ENCODE measurements at places on chromosomes 12 and 14.

- no peaks in the 10 kb centered on the region for H3K27me3 ChIP-seq
- no peak overlapping the region for H3K4me3 ChIP-seq
- no peak overlapping the region for H3K27ac ChIP-seq
- DNase-seq, result no peak
- no peaks in the 10 kb centered on the region for H3K36me3 ChIP-seq
Measured at GRCh38 chr12:127241072-127241817, 1025.7 kb upstream of the TMEM132C start.

DNA sequence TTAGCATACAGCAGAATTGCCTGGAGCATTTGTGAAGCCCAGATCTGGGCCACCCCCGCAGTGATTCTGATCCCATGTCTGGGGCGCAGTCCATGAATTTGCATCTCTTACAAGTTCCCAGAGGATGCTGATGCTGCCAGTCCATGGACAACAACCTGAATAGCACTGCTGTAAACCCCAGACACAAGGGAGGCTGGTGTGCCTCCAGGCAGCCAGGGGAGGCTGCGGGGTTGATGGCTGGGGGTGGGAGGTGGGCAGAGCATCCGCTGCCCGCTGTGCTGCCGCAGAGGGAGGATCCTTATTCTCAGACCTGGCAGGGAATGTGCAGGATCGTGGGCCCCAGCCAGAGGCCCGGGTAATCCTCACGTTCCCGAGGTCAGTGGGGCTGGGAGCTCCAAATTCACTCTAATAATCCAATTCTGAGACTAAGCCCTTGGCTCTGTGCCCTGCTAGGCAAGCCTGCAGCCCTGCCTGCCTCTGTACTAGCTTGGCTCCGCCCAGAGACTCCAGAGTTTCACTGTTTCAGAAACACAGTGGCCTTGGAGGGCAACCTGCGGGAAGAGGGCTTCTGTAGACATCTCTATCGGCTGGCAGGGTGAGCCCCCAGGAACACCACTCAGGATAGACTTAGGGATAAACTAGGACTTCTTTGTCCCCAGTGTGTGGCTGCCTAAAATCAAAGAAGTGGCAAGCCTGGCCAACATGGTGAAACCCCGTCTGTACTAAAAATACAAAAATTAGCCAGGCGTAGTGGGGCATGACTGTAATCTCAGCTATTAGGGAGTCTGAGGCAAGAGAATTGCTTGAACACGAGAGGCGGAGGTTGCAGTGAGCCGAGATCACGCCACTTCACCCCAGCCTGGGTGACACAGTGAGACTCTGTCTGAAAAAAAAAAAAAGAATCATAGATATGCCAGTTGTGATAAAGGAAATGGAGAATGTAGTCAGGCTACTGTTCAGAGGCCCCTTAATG, 17.8 kb upstream of the MLEC start:
- no peaks in the 10 kb centered on the region for H3K27me3 ChIP-seq
- no peaks in the 10 kb centered on the region for H3K4me1 ChIP-seq
- no peak overlapping the region for H3K27ac ChIP-seq
- H3K4me3 ChIP-seq, result no peak overlapping the region

DNA sequence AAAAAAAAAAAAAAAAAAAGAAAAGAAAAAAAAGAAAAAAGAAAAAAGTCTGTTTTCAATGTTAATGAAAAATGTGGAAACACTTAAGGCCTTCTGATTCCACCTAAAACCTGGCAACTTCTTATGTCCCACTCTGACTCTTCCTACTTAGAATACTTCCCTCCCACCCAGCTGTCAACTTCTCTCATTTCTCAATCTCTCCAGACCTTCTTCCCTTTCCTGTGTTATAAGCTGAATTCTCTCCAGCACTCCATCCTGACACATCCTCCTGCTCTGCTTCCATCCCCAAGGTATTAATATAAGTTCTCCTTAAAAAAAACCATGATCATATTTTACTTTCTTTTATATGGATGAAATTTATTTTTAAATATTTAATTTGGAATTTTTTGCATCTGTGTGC, 20.3 kb upstream of the TMTC1 start:
- no peaks in the 10 kb centered on the region for H3K4me1 ChIP-seq
- DNase-seq, result no peak
- H3K4me3 ChIP-seq, result no peak overlapping the region
- no peaks in the 10 kb centered on the region for H3K27me3 ChIP-seq

- H3K4me1 ChIP-seq, result peaks cover 4% of the 10 kb centered on the region
- H3K36me3 ChIP-seq, result no peaks in the 10 kb centered on the region
- no peak overlapping the region for H3K27ac ChIP-seq
- H3K4me3 ChIP-seq, result no peak overlapping the region
Measured at GRCh38 chr12:20432290-20432689, 64.0 kb downstream of the PDE3A start.

GRCh38 chr12:55865327-55865726, 22.6 kb upstream of the MMP19 start:
- no peaks in the 10 kb centered on the region for H3K27me3 ChIP-seq
- no peak for DNase-seq
- no peaks in the 10 kb centered on the region for H3K4me1 ChIP-seq
- no peak overlapping the region for H3K27ac ChIP-seq

DNA sequence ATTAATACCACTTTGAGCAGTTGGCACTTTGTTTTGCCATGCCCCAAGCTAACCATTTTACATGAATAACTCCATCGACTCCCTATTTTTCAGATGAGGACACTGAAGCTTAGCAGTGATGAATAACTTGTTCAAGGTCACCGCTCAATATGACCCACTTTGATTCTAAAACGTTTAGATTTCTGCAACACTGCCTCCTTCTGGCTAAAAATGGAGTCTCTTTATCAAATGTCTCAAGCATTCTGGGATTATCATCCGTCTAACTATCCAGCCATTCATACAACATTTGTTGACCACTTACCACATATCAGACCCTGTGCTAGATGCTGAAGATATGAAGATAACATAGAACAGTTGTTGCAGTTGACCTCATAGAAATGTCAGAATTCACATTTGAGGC, 298.0 kb downstream of the PPFIA2 start:
- no peaks in the 10 kb centered on the region for H3K36me3 ChIP-seq
- H3K4me3 ChIP-seq, result no peak overlapping the region
- DNase-seq, result no peak
- H3K27me3 ChIP-seq, result no peaks in the 10 kb centered on the region
- no peak overlapping the region for H3K27ac ChIP-seq
- H3K4me1 ChIP-seq, result no peaks in the 10 kb centered on the region

DNA sequence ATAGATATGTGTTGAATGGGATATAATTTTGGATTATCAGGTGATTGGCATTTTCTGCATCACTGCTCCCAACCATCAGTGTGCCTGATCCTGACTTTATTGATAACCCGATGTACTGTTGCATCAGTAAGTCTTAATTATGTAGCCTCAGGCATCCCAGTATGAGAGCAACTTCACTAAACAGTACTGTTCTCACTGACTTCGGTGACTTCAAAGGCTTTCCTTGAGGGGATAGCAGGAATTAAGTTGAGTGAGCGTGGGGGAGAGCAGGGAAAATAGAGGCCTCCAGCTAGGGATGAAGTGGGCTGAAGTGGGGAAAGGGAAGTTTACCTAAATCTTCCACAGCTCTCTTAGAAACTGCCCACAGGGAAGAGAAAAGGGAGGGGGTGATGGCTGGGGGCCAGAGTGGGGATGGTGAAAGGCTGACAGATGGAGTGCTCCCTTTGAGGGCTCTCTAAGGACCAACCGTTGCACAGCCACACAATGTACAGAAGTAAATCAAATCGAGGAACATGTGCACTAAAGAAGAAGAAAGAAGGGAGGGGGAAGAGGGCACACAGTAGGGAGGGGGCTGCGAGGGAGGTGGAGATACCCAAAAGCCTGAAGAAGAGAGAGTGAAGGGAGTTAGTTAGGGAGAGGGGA, 10.7 kb upstream of the NEUROD4 start:
- DNase-seq, result no peak
- H3K27me3 ChIP-seq, result no peaks in the 10 kb centered on the region
- H3K27ac ChIP-seq, result no peak overlapping the region

DNA sequence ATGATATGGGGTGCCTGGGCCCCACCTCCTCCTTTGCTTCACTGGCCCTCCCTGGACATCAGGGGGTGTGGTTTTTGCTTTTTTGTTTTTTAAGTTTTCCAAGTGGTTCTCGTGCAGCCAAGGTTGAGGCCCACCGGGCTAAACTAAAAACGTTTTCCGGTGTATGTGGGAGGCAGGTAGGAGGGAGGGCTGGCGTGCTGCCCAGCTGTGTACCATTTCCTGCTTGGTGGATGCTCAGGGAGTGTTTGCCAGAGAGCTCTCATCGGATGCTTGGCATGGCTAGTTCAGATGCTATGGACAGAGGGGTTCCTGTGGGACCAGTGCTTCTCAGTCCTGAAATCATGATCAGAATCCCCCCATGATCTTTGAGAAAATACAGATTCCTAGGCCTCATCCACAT, 246.4 kb downstream of the CACNA1C start:
- H3K27me3 ChIP-seq, result no peaks in the 10 kb centered on the region
- no peak for DNase-seq
- H3K4me3 ChIP-seq, result no peak overlapping the region
- no peaks in the 10 kb centered on the region for H3K4me1 ChIP-seq
- no peaks in the 10 kb centered on the region for H3K36me3 ChIP-seq
- no peak overlapping the region for H3K27ac ChIP-seq

DNA sequence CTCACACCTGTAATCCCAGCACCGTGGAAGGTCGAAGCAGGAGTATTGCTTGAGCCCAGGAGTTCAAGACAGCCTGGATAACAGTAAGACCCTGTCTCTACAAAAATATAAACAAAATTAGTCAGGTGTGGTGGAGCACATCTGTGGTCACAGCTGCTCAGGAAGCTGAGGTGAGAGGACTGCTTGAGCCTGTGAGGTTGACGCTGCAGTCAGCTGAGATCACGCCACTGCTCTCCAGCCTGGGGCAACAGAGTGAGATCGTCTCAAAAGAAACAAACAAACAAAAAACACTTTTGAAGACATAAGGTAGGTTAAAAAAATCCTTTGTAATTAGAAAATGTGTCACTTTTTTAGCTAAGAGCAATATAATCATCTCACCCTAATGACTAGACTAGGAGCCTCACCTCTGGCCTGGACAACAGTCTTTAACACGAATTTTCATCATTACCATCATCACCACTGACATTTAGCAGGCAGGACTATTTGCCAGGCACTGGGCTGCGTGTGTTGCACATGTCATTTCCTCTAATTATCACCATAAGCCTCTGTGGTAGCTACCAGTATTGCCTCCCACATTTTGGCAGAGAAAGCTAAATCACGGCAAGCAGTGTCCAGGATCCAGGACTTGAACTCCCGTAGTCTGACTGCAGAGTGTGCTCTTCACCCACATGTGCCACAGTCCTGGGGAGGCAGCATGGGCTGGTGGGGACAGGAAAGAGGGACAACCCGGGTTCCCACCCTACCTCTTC, 4.6 kb upstream of the SYCP3 start:
- peak; percentile 83 for DNase-seq
- no peaks in the 10 kb centered on the region for H3K27me3 ChIP-seq
- no peak overlapping the region for H3K27ac ChIP-seq
- H3K4me1 ChIP-seq, result no peaks in the 10 kb centered on the region
- H3K36me3 ChIP-seq, result peaks cover 91% of the 10 kb centered on the region
- H3K4me3 ChIP-seq, result no peak overlapping the region

- no peak overlapping the region for H3K27ac ChIP-seq
- no peaks in the 10 kb centered on the region for H3K27me3 ChIP-seq
- no peaks in the 10 kb centered on the region for H3K36me3 ChIP-seq
- no peaks in the 10 kb centered on the region for H3K4me1 ChIP-seq
- no peak for DNase-seq
Measured at GRCh38 chr12:131260954-131261353, 307.2 kb downstream of the ADGRD1 start.

- DNase-seq, result no peak
- no peak overlapping the region for H3K4me3 ChIP-seq
- no peaks in the 10 kb centered on the region for H3K27me3 ChIP-seq
- H3K4me1 ChIP-seq, result no peaks in the 10 kb centered on the region
Measured at GRCh38 chr14:67704484-67705089, 2.9 kb downstream of the RDH12 start.

DNA sequence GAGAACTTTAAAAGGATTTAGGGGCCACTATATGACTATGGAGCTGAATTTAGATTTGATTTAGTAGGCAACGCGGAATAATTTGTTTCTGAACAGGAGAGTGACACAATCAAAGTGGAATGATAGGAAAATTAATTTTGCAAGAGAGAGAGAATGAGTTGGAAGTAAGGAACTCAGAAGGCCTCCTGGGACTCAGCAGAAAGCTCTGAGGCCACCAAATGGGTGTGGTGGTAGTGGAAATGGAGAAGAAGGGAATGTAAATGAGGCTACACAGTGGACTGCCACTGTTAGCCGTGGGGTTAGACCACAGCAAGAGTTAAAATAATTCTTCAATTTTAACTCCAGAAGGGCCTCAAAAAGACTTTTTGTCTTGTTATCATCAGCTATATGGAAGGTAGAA, 102.7 kb downstream of the LRRK2 start:
- no peaks in the 10 kb centered on the region for H3K27me3 ChIP-seq
- H3K4me1 ChIP-seq, result no peaks in the 10 kb centered on the region
- H3K36me3 ChIP-seq, result no peaks in the 10 kb centered on the region
- DNase-seq, result no peak
- H3K4me3 ChIP-seq, result no peak overlapping the region
- H3K27ac ChIP-seq, result no peak overlapping the region

DNA sequence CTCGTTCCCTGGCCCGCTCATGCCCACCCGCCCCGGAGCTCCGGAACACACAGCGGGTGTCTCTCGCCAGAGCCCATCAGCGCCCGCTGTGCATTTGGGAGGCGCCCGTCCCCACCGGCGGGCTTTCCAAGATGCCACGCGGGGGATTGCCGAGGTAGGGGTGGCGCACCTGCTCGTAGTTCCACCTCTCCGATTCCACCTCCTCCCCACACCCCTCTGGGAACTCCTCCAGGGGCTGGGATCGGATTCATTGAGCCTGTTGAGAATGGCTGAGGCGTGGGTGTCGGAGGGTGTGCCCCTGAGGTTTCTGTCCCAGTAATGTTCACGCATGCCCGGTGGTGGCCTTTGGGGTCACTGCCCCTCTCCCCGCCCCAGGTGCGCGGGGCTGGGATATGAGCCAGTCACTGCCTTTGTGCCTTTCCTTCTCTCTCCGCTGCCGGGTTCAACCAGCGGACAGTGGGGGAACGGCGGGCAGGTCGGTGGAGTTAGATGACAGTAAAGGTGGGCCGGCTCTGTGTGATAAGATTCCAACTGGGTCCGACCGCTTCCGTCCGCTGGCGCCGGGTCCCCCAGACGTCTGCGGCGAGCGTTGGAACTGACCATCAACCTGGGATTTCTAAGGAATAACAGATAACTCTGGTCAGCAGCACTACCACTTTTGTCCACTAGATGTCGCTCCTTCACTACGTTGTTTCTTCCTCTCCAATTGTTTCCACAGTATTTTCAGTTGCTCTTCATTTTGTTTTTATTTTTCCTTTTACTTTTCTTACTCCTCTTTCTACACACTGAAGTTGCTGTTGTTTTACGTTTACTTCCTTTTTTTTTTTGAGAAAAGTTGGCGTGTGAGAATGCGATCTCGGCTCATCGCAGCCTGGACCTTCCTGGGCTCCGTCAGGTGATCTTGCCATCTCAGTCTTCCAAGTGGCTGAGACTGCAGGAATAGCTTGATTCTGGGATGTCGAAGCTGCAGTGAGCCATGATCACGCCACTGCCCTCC, 178.1 kb upstream of the ALG10B start:
- peak; percentile 51 for DNase-seq
- no peaks in the 10 kb centered on the region for H3K4me1 ChIP-seq
- H3K27ac ChIP-seq, result no peak overlapping the region
- no peak overlapping the region for H3K4me3 ChIP-seq
- H3K36me3 ChIP-seq, result no peaks in the 10 kb centered on the region

GRCh38 chr12:15575671-15576541, 213.3 kb downstream of the EPS8 start:
- no peak overlapping the region for H3K4me3 ChIP-seq
- H3K4me1 ChIP-seq, result peaks cover 10% of the 10 kb centered on the region
- H3K27me3 ChIP-seq, result no peaks in the 10 kb centered on the region
- no peak overlapping the region for H3K27ac ChIP-seq
- H3K36me3 ChIP-seq, result no peaks in the 10 kb centered on the region

All from Peyer's patch (tissue), 4 donors.